ENCODE measurements at places on chromosomes 6 and 20.
A peak's percentile ranks its signal among the peaks of the same experiment; 100 is the strongest.

GRCh38 chr20:15236812-15237211, 899.4 kb upstream of the FLRT3 start:
- DNase-seq = no peak

DNA sequence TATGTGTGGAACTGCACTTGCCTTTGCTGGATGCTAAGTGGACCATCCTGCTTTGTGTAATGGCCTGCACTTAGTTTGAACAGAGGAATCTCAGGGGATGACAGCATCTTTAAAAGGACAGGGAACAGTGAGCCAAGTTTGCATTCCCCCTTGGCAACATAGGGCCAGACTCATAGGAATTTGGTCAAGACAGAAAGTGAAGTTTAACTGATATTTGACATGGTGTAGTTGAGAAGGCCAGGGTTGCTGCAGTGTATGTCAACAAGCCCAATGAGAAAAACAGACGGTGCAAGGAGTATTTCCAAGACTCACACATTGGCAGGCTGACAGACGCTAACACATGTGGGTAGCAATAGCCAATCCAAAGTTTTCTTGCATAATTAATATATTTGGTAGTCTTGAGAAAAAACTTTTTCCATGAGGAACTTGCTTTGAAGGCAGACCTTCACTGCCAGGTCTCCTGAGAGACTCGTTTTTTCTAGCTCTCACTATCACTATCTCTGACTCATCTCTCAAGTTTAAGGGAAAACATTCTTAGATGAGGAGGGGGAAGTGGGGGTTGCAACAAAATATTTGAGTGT, 213.8 kb downstream of the IBTK start:
- DNase-seq = no peak

DNA sequence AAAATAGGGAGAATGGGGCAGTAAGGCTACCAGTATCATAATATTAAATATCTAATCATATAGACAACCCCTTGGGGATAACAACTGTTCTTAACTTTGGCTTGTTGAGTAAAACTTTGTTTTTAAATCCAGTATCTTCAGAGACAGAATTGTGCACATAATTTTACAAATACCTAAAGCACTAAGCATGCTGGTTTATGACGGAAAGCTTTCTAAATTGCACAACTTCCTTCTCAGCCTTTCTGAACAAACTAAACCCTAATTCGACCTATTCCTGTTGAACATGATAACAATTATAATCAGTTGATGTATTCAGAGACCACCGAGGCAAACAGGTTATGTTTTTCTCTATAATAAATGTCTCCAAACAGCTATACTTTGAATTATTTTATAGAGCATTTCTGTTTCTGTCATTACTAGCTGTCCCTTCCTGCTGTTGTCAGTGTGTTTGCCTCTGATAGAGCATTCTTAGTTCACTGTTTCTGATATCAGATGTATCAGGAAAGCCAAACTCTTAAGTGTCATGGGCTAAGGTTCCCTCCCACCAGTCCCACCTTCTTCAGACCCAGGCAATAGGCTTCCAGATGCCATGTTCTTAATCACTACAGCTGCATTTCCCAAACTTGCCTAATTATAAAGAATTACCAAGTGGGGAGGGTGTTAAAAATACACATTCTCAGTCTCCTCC, 8.7 kb downstream of the ZHX3 start:
- DNase-seq = no peak

DNA sequence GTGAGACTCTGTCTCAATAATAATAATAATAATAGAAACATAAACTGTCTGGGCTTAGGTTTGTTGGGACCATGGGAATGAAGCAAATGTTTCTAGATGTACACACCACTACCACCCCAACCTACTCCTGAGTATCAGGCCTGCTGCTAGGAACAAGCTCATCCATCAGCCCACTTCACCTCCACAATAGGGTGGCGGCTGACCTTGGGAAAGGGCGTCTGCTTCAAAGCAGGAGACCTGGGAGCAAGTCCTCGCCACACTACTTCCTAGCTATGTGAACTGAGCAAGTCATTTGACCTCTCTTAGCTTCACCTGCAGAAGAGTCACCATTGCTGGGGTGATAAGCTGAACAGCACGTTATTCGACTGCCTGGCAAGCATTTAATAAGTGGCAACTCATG, 3.1 kb upstream of the FOXP4 start:
- no peak for DNase-seq

DNA sequence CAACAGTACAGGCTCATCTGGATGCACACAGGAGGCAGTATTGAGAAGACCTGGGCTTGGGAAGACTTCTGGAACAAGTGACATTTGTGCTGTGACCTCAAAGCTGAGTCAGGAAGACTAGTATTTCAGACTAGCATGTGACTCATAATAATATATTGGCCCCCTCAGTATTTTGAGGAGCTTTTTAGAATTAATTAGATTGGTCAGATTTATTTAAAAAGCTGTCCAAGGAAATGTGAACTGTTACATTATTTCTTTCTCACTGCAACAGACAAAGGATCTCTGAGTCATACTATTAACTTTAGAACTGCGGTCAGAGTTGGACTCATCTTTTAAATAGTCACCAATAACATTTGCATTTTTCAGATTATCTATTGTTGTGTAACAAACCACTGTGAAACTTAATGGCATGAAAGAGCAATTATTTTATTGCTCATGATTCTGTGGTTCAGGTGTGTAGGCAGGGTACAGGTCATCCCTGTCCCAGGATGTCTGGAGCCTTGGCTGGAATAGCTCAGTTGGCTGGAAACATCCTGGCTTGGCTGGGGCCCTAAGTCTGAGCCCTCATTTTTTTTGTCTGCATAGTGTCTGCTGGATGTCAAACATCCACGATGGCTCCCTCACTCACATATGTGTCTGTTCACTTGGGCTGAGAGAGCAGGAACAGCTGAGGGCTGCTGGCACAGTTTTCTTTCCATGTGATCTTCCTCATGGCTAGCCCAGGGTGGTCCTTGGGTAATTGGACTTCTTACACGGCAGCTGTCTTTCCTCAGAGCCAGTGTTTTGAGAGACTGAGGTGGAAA, 46.9 kb downstream of the MAP3K4 start:
- DNase-seq = no peak

GRCh38 chr6:62013719-62014118, 272.3 kb downstream of the KHDRBS2 start:
- no peak for DNase-seq

DNA sequence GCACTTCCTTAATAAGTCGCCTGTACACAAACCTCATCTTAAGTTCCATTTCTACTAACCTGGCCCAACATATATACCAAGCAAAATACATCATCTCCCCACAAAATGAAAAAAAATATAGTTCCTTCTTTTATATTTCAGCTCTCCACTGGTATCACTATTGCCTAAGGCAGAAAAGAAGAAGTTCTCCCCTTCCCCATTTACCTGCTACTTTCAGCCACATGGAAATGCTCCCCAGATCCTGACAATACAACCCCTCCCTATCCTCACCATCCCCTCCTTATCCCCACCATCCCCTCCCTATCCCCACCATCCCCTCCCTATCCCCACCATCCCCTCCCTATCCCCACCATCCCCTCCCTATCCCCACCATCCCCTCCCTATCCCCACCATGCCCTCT, 175.7 kb downstream of the LINC00237 start:
- DNase-seq = no peak

GRCh38 chr20:50146732-50147662, 6.5 kb downstream of the PEDS1 start:
- DNase-seq = peak; percentile 83

DNA sequence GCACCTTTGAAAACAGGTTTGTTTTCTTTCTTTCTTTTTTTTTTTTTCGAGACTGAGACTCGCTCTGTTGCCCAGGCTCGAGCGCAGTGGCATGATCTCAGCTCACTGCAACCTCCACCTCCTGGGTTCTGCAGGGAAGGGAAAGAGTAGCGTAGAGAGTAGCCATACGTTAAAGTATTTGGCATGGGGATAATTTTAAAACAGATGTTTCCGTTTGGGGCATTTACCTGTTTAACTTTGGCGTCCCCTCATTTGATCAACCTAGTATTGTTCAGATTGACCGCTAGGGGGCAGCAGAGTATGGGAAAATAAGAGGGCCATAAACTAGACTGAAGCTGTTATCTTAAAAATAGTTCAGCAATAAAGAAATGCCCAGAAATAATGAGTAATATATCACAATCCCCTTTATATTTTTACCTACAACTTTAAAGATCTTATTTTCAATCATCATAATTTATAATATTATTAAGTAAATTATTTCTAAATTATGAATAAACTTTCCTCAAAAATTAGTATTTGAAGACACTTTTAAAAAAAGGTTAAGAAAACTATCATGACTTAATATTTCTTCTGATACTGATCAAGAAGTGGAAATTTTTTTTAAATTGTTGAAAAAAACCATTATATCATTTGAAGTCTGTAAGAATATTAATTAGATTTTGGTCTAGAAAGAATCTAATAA, 7.6 kb upstream of the TAAR9 start:
- peak; percentile 65 for DNase-seq

GRCh38 chr6:33822575-33823395, 19.0 kb upstream of the MLN start:
- no peak for DNase-seq

- DNase-seq = no peak
Observed at GRCh38 chr20:61966492-61967244, 99.0 kb downstream of the TAF4 start.

DNA sequence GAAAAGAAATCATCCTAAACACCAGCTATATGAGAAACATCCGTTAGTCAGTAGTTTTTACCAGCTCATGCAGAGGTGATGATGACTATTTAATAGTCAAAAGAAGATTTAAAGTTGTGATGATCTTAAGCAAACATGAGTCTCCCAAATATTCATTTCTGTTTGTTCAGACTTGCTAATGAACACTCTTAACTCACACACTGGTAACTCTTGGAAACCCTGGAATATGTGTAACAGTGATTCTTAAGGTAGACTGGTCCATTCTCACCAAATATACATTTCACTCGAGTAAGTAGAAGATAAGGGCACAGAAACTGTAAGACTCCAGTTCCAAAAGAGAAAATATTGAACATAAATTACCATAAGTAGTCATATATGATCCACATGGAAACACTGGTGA, 29.1 kb downstream of the RSPO3 start:
- no peak for DNase-seq

- DNase-seq = no peak
Observed at GRCh38 chr20:60806354-60806753, 445.7 kb upstream of the CDH4 start.

DNA sequence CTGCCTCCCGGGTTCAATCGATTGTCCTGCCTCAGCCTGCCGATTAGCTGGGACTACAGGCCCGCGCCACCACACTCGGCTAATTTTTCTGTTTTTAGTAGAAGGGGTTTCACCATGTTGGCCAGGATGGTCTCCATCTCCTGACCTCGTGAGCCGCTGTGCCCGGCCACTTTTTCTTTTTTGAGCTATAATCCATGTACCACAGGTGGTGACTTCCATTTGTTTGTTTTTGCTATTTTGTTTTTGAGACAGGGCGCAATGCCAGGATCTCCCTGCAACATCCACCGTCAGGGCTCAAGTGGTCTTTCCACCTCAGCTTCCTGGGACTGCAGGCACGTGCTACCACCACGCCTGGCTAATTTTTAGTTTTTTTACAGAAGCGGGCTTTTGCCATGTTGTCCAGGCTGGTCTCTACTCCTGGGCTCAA, 8.5 kb downstream of the HSPA1B start:
- no peak for DNase-seq

DNA sequence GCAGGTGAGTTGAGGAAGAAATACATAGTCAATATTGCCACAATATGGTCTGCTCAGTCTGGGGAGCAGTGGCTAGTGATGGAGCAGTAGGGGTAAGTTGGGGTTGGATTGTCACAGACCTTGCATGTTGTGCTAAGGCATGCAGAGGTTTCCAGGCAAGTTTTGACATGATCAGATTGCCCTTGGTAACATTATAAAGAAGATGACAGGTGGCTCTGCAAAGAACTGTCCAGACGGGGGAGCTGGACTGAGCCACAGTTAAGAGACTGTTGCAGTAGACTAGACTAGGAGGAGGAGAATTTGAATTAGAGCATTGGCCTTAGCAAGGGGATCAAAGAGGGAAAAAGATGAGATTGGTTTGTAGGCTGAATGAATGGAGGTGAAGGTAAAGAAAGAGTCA, 23.4 kb downstream of the ATRN start:
- DNase-seq = no peak
